ENCODE measurements at places on chromosomes 6 and 20.
A peak's percentile ranks its signal among the peaks of the same experiment; 100 is the strongest.

GRCh38 chr20:63417097-63417737, 55.2 kb downstream of the KCNQ2 start:
- DNase-seq, result no peak

DNA sequence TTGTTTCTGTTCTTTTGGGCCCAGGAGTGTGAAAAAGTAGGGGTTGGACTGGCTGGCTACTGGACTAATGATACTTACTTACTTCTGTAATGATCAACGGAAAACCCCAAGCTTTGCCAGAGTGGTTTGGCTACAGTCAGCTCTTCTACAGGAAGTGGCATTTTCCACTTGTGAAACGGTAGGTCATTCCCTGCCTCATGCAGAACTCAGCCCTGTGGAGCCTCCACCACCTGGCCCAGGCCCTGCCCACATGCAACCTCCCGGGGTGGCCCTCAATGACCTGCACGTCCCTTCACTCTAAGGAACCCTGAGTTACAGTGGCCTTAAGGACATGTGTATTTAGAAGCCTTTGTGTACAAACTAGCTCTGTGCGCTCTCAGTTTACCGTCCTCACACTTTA, 140.4 kb downstream of the DTNBP1 start:
- DNase-seq, result peak; percentile 83

GRCh38 chr6:117275711-117276110, 10.4 kb downstream of the VGLL2 start:
- no peak for DNase-seq

GRCh38 chr6:6649824-6650349, 61.4 kb downstream of the LY86 start:
- DNase-seq, result no peak

DNA sequence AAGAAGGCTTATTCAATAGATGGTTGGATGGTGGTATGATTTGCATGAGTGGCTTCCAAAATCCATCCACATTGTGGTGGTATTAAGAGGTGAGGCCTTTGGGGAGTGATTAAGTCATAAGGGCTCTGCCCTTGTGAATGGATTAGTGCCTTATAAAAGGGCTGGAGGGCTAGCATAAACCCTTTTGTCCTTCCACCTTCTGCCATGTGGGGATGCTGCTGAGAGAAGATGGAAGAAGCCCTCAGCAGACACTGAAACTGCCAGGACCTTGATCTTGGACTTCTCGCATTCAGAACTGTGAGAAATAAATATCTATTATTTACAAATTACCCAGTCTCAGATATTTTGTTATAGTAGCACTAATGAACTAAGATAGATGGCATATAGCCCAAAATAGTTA, 27.8 kb upstream of the SRPK1 start:
- peak; percentile 20 for DNase-seq

DNA sequence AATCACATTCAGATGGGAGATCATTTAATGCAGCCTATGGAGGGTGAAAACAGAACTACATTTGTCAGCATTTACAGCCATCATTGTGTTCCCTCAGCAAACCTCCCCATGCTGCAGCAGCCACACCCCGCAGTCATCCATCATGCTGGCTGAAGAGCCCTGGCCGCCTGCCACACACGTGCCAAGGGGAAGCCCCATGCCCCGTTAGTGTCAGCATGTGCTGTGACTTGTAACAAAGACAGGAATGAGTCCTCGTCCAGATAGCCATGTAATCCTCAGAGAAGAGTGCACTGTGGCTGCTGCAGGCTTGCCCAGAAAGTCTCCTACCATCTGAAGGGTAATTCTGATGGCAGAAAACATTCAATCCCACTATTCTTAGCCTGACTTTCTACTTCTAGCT, 1097.8 kb downstream of the KIF16B start:
- peak; percentile 75 for DNase-seq

DNA sequence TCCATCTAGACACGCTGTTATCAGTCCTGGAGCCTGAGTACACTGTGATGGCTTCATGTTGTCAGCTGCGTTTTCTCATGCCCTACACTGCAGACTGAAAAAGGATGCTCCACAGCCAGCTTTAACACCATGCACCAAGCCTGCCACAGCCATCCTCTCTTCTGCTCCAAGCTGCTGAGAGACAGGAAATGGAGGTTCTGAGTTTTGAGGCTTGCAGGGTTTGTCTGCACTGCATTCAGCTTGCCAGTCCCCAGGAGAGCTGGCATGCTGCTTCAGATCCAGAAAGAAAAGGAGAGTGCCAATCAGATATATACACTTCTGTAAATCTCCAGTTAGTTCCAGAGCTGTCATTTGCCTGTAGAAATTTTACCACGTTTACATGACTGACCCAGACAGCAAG, 550.7 kb upstream of the FLRT3 start:
- DNase-seq, result no peak

DNA sequence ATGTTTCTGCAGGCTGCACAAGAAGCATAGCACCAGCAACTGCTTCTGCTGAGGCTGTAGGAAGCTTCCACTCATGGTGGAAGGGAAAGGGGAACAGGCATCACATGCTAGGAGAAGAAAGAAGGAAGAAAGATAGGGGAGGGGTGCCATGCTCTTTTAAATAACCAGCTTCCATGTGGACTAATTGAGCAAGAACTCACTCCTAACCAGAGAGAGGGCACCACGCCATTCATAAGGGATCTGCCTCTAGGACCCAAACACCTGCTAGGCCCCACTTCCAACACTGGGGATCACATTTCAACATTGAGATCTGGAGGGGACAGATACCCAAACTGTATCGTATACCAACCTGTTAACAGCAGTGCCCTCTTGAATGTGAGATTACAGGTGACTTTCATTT, 46.9 kb upstream of the ARMC2 start:
- DNase-seq, result no peak

GRCh38 chr6:138824482-138825144, 28.7 kb downstream of the ECT2L start:
- DNase-seq, result peak; percentile 52

GRCh38 chr6:149862922-149863697, 1.0 kb downstream of the LRP11 start:
- DNase-seq, result peak; percentile 85

DNA sequence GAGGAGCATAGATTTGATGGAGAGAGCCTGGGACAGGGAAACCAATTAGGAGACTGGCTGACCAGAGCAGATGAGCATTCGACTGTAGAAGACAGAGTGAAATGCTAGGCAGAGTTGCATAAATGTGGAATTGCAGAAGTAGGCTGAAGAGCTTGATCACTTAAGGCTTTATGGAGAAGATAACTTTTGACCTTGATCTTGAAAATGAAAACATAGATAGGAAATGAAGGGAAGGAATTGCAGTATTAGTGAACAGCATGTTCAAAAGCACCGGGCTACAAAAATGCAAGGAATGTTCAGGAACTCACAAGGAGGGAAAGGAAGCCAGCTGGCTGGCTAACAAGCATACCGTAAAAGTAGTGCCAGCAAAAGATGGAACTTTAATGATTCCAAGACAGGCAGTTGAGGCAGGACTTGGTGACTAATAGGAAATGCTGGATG, 20.5 kb upstream of the LTV1 start:
- DNase-seq, result peak; percentile 51

DNA sequence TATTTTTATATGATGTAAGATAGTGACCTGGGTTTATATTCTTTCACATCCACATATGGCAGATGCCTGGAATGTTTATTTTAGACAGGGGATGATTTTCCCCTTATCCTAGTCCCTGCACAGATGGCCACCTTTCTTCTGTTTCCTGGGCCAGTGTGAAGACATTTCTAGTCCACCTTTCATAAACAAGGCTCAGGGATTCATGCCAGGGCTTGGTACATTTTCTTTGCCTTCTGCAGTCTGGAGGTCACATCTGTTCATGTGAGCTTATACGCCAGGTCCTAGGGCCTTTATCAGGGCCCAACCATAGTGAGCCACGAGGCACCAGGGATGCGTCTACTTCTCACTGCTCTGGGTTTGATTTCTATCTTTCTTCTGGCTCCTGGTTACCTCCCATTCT, 38.0 kb upstream of the ERVFRD-1 start:
- DNase-seq, result no peak

- DNase-seq, result no peak
Measured at GRCh38 chr20:21154692-21155091, 28.8 kb downstream of the KIZ start.

- peak; percentile 96 for DNase-seq
Measured at GRCh38 chr6:15715060-15715459, 52.2 kb upstream of the DTNBP1 start.

GRCh38 chr6:106906232-106906631, 68.3 kb downstream of the CD24 start:
- no peak for DNase-seq

DNA sequence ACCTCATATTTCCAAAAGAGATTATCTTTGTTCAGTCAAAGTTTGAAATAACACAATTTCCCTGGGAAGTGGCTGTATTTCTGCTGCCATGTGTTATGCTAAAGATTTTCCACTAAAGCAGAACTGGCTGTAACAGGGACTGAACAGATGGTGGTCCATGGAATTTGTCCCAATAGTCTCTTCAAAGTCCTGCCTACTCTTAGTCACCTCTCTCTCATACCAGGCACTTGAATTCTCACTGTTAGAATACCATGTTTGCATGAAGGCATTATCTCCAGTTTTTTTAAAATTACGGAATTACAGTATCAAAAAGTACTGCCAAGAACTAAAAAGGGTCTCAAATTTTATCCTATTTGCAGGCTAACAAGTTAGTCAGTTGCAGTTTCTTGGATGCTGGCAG, 105.0 kb upstream of the HDDC2 start:
- no peak for DNase-seq
